ENCODE measurements at places on chromosomes 1 and 21.

- no peak for DNase-seq
Observed at GRCh38 chr1:217211486-217211885, 419.4 kb downstream of the GPATCH2 start.

GRCh38 chr1:203662360-203662759 lies 35.7 kb downstream of the ATP2B4 start:
- no peak for DNase-seq

GRCh38 chr1:22838965-22839364 lies 128.3 kb downstream of the EPHB2 start:
- no peak for DNase-seq

- peak; percentile 84 for DNase-seq
Observed at GRCh38 chr1:25858906-25859789, at the start of gene AUNIP. AUNIP (minus strand) TSS chr1:25859457; CDS start chr1:25859357, 100 bp downstream.

DNA sequence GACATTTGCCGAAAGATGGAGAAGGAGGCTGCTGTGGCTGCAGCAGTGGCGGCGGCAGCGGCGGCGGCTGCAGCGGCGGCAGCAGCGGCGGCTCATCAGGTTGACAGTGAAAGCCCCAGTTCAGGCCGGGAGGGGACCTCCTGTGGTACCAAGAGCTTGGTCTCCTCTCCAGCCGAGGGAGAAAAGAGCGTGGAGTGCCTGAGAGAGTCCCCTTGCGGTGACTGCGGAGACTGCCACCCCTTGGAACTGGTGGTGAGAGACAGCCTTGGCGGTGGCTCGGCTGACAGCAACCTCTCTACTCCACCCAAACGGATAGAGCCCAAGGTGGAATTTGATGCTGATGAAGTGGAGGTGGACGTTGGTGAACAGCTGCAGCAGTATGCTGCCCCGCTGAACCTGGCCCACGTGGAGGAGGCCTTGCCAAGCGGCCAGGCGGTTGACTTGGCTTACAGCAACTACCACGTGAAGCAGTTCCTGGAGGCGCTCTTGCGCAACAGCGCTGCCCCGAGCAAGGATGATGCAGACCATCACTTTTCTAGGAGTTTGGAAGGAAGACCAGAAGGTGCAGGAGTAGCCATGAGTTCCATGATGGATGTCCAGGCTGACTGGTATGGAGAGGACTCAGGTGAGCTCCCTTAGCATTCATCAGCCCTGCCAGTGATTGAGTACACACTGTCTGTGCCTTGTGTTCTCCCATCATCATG lies 6.3 kb downstream of the ZBTB8B start:
- DNase-seq, result no peak

- no peak for DNase-seq
Observed at GRCh38 chr1:2252423-2252822, 24.3 kb downstream of the SKI start.

DNA sequence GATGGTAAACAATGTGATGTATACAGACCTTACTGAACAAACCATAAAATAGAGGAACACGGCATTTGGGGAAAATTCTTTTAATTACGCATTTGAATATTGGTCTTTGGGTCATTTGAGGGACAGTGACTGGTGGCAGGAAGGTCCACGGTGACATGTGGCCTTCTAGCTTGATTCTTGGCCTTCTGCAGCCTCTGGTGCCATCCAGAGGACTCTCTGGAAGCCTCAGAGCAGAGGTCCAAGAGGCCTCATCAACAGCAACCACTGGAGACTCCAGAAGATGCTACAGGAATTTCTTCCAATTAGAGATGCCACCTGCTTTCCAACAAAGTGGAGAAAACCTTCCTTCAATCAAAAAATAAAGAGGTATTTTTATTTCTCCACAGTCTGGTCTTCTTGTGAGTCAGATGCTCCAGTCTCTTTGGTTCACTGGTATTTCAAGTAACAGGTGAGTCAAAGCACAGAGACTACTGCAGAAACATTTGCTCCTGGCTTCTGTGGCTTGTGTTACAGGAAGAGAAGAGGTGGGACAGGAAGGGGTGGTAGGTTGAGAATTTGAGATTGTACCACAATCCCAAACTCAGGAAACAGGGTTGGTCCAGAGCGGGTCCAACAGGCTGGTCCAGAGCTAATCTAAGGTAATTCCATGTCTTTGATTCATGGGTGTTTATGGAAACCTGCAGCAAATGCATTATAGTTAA lies 2.7 kb upstream of the F5 start:
- no peak for DNase-seq

- no peak for DNase-seq
Observed at GRCh38 chr1:89832496-89833127, 11.8 kb downstream of the LRRC8D start.

- no peak for DNase-seq
Observed at GRCh38 chr1:213324859-213325258, 273.8 kb downstream of the RPS6KC1 start.

GRCh38 chr1:44408632-44409602 lies 3.9 kb downstream of the RNF220 start:
- DNase-seq, result no peak

GRCh38 chr1:54774820-54775498 lies 10.6 kb upstream of the PARS2 start:
- no peak for DNase-seq
